Activated naive CD4-positive, alpha-beta T cell (primary cell): ENCODE measurements at places on chromosomes 6 and 20.
A peak's percentile ranks its signal among the peaks of the same experiment; 100 is the strongest.

- DNase-seq, result no peak
Observed at GRCh38 chr6:7827142-7827541, 83.4 kb downstream of the TXNDC5 start.

- no peak for DNase-seq
Observed at GRCh38 chr20:38084425-38084951, 50.9 kb downstream of the RPRD1B start.

GRCh38 chr20:992801-993535, 9.1 kb downstream of the RSPO4 start:
- no peak for DNase-seq

GRCh38 chr20:36344517-36345132, 38.5 kb downstream of the DLGAP4 start:
- DNase-seq, result no peak

DNA sequence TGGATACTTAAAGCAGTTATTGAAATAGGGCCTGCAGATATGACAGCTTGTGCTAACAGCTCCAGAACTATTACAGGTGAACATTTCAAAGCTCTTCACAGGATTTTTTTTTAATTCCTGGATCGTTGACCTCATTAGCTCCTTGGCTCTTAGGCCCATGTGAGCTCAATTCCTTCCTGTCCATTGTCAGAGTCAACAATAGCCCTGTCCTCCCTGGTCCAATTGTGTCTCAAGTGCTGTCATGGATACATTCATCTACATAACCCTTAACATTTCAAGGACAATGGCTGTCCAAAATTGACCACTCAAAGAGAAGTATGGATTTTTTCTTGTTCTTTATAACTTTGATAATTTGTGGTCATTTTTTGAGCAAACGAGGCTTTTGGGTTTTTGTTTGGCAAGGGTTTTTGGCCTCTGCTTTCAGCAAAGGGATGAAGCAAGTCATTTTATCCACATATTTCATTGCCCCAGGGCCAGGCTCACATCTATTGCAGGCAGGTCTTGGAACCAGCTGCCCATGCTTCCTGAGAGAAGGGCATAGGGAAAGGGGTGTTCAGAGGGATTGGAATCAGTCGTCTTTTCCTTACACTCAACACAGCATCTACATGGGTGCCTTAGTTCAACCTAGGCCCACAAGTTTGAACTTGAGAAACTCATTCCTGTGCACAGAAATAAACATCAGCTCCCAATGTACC, 282.1 kb downstream of the TPBG start:
- DNase-seq, result no peak

- DNase-seq, result no peak
Observed at GRCh38 chr6:30895343-30895742, 11.0 kb downstream of the DDR1 start.

DNA sequence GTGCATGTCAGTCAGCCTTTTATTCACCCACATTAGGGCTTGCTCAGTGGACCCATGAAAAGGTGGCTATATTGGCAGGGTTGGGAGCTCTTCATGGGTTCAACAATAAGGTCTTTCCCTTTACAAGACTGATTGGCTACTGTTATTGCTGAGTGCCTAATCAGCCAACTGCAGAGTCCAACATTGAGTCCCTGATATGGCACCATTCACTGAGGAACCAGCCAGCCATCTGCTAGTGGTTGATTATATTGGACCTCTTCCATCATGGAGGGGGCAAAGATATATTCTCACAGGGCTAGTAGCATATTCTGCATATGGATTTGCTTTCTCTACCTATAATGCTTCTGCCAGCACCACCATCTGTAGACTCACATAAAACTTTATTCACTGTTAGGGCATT, 69.9 kb downstream of the CDKAL1 start:
- DNase-seq, result no peak

GRCh38 chr6:1593286-1593957, 16.3 kb upstream of the FOXC1 start:
- DNase-seq, result no peak

DNA sequence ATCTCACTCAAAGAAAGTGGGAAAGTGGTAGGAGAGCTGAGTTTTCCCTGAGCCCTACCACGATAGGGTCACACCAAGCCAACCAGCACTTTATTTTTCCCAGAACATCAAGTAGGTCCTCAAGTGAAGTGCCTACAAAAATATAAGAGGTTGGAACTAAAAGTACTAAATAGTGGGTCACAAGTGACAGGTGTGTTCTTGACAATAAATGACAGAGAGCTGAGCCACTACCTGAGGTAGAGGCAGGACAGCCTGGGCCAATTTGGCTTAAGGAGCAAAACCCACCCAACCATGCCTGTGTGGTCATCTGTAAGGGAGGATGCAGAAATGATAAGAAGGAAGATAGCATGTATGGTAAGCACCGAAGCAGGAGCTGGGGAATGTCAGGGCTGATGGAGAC, 154.8 kb upstream of the SSTR4 start:
- DNase-seq, result no peak

GRCh38 chr6:78670802-78671201, 196.5 kb upstream of the IRAK1BP1 start:
- no peak for DNase-seq

- DNase-seq, result no peak
Observed at GRCh38 chr20:24437196-24438082, 32.0 kb upstream of the SYNDIG1 start.

DNA sequence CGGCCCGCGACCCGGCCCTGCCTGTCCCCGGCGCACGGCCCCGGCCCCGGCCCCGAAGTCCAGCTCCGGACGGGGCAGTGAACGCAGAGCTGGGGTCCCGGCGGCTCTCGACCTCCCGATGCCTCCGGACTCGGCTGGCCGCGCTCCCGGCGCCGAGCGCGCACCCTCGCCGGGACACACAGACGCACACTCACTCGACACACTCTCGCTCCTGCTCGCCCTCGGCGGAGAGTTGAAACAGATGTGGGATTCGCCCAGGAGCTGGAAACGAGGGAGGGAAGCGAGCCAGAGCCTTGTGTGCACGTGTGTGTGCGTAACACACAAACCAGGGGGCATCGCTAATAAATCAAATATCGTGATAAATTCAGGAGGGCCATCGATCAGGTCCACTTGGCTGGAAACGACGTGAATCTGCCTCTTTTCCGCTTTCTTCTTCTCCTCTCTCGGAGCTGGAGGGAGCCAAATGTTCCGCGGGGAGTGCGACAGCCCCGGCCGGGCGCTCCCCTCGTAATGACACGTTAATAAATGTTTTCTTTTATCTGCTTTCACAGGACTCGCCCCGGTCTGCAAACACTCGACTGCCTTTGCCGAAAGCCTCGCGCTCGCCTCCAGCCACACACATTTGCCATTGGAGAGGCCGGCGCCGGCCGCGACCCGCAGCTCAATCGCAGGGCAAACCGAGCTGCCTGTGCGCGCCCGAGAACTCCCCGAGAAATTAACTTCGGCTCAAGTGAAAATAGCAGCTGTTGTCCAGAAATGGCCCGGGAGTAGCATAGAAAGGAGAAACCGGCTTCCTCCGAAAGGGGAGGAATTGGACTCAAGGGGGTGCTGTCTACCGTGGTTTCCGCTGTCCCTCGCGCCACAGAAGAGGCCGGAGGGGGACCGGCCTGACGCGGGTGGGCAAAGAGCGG, 828 bp upstream of the SULF2 start:
- DNase-seq, result no peak

DNA sequence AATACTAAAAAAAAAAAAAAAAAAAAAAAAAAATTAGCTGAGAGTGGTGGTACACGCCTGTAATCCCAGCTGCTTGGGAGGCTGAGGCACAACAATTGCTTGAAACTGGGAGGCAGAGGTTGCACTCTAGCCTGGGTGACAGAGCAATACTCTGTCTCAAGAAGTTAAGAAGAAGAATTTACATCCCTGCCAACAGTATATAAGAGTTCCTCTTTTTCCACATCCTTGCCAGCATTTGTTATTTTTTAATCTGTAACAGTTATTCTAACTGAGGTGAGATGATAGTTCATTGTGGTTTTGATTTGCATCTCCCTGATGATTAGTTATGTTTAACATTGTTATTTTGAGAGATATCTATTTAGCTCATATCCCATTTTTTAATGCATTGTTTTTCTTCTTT, 20.3 kb upstream of the DYNLRB1 start:
- no peak for DNase-seq

DNA sequence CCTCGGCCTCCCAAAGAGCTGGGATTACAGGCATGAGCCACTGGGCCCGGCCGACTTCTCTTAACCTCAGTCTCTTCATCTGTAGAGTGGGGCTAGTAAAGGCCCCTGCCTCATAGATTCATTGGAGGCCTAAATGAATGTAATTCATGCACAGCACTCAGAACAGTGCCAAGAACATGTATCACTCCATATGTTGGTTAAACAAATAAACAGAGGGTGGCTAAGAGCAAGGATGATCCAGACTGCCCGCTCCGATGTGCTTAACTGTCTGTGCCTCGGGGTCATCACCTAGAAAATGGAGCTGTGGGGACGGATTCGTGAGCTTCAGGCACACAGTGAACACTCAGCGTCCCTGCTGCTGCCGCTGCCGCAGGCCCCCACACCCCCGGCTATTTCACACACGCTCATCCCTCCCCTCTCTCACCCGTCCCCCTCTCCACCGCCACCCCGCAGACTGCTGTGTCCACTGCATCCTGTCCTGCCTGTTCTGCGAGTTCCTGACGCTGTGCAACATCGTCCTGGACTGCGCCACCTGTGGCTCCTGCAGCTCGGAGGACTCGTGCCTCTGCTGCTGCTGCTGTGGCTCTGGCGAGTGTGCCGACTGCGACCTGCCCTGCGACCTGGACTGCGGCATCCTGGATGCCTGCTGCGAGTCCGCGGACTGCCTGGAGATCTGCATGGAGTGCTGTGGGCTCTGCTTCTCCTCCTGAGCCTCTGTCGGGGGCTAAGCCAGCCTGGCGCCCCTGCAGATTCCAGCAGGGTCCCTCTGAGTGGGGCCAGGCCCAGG, 14.8 kb downstream of the MDFI start:
- no peak for DNase-seq

GRCh38 chr20:25507385-25508082, 77.8 kb downstream of the NINL start:
- DNase-seq, result no peak

DNA sequence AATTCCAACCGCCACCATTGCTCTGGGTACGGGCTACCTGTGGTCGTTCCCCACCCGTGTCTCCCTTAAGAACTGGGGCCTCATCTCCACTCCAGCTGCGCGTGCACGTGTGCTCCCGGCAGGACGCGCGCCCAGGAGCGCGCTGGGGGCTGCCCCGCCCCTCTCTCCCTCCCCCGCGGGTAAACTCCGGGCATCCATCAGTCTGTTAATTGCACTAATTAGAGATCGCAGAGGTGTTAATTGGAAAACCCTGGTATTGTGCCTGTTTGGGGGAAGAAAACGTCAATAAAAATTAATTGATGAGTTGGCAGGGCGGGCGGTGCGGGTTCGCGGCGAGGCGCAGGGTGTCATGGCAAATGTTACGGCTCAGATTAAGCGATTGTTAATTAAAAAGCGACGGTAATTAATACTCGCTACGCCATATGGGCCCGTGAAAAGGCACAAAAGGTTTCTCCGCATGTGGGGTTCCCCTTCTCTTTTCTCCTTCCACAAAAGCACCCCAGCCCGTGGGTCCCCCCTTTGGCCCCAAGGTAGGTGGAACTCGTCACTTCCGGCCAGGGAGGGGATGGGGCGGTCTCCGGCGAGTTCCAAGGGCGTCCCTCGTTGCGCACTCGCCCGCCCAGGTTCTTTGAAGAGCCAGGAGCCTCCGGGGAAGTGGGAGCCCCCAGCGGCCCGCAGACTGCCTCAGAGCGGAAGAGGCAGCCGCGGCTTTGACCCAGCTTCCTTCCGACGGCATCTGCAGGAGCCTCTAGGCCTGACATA, 14.4 kb downstream of the FOXP4 start:
- DNase-seq, result peak; percentile 30

DNA sequence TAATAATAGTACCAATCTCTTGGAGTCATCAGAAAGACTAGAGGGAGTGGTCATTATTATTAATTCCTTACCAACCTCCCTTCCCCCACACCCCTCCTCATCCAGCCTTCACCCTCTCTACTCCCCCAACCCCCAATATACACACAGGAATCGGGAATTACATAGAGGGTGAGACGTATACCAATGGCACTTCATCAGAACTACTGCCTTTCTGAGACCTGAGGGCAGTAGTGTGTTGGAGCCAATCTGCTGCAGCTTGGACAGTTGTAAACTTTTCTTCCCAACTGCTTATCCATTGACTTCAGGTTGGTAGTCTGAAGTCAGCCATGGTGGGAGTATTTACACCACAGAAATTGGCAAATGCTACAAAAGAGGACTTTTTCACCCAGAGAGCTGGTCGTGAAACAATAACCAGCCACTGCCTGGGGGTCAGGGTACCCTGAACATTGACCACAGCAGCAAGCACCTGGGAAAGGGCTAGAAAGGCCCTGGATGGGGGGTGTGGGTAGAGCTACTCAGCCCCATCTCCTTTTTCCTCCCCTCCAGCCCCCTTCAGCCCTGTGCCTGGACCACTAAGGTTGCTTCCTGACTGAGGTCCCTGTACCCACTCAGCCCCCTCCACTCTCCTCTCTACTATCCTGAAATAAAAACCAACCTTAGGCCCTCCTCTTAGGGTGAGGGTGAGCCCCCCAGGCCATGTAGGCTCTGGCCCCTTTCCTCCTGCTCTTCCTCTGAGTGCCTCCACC, 161.5 kb downstream of the MRPL14 start:
- no peak for DNase-seq

DNA sequence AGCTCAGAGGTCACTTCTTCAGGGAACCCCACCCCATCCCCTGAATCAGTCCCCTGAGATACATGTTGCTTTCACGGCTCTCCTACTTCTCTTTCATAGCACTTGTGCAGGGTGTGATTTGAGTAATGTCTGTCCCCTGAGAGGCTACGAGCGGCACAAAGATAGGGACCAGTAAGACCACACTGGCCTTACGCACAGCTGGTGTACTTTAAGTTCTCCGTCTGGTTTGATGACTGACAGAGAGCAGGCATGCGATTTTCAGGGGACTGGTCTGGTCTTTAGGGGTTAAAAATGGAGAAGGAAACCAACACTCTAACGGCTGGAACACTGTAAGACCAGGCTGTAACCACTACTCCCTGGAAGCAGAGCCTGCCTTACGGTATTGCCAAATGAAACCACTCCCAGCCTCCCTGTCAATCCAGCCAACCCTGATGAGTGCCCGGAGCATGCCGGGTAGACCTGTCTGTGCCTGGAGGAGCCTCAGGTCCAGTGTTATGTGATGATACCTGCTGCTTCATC, 47.1 kb downstream of the ELMO2 start:
- DNase-seq, result no peak

GRCh38 chr6:165748390-165748789, 85.3 kb upstream of the PDE10A start:
- no peak for DNase-seq

GRCh38 chr20:25058847-25059810, 1.2 kb upstream of the ACSS1 start:
- DNase-seq, result no peak

DNA sequence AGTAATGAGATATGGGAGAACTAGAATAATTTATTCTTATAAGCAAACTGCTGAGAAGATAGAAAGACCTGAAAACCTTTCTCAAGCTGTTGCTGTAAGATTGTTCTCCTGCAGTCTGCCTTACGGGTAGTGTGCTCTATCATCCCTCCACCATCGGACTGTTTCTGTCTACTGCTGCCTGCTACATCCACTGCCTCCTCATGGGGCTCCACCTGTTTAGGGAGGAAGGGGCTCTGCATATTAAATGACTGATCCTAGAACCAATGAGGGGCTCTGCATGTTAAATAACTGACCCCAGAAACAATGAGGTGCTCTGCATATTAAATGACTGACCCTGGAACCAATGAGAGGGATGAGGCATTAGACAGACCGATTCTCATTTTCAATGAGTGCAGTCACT, 654.6 kb downstream of the KIF16B start:
- no peak for DNase-seq
